HS-27A (cell line): ENCODE measurements at places on chromosomes 4 and X.

GRCh38 chrX:67544281-67545035 is 637 bp downstream of the AR start:
- no peak for DNase-seq

DNA sequence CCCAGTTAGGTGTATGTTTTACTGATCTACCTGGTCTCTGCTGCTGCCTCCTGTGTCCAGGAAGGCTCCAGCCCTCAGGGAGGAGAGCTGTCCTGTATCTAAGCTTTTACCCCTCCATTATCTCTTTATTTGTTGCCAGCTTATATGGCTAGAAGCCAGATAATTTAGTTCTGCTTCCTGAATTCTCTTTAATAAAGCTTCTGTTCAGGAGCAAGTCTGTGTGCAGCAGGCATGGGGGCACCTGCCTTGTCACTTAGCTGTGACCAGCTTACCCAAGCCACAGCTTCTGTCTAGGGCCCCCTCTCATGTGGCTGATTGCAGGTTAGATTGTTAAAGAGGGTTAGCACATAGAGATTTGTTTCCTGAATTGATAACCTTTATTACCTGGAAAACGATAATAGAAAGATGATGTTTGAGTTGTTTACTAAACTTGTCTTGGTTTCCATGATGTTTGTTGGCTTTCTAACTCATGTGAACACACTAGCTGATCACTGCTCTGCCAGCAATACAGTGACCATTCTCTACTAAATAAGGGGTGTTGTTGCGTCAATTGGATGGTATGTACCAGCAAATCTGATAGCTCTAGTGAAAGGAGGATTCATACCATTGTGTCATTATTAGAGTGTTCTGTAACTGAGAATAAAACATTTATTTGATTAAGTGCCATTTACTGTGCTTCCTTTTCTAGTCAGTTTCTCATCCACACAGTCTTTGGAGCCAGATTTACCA is 189.8 kb upstream of the ANK2 start:
- no peak for DNase-seq

DNA sequence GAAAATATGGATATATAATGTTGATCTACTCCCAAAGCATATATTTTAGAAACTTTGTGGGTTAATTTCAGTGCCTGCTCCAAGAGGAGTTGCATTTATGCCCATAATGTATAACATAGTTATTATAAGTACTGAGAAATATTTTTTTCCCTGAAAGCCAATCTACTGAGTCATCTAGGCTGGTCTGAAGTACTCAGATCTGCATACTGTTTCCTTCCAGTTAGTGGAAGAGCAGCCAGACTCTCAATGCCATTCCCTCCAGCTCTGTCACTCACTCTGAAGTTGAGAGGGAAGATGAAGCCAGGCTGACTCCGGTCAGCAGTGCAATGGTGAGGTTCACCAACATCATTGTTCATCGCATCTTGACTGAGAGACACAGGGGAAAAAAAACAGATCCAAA is 505.1 kb downstream of the PPARGC1A start:
- DNase-seq = no peak

DNA sequence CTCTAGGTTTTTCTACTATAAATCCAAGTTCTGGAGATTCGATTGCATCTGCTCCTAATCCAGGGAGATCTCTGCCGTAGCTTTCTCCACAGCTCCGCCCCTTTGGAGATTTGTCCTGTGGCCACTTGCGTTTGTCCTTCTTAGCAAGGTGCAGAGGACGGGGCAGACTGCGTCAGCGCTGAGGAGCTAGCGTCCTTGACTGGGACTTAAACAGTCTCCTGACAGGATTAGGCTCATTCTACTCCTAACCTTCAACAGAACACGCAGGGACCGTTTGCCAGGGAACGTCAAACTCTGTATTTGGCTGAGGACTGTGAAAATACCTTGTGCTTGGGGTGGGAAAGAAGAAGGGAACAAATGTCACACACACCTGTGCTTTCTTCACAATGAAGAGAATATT is 38.6 kb downstream of the SORBS2 start:
- DNase-seq = no peak

DNA sequence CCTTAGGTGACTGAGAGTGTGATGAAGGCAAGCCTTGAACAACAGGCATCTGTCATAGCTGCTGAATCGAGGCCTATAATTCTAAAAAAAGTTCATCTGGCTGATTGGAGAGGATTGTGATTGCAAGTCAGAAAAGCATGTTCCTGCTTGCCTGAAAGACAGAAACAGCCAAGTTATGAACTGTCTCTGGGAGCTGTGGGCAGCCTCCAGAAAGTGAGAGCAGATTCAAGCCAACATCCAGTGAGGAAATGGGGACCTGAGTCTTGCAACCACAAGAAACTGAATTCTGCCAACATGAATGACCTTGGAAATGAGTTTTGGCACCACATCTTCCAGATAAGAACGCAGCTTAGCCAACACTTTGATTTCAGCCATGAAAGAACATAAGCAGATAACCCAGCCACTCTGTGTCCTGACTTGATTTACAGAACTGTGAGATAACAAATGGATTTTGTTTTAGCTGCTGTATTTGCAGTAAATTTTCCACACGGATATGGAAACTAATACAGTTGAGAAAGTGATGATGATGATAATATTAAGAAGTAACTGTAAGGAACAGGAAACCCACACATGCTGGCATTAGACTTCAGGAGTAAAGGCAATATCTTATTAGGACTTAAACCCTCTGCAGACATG is 240.3 kb upstream of the NDST3 start:
- no peak for DNase-seq

- no peak for DNase-seq
Measured at GRCh38 chr4:37542706-37543105, 143.5 kb downstream of the RELL1 start.

DNA sequence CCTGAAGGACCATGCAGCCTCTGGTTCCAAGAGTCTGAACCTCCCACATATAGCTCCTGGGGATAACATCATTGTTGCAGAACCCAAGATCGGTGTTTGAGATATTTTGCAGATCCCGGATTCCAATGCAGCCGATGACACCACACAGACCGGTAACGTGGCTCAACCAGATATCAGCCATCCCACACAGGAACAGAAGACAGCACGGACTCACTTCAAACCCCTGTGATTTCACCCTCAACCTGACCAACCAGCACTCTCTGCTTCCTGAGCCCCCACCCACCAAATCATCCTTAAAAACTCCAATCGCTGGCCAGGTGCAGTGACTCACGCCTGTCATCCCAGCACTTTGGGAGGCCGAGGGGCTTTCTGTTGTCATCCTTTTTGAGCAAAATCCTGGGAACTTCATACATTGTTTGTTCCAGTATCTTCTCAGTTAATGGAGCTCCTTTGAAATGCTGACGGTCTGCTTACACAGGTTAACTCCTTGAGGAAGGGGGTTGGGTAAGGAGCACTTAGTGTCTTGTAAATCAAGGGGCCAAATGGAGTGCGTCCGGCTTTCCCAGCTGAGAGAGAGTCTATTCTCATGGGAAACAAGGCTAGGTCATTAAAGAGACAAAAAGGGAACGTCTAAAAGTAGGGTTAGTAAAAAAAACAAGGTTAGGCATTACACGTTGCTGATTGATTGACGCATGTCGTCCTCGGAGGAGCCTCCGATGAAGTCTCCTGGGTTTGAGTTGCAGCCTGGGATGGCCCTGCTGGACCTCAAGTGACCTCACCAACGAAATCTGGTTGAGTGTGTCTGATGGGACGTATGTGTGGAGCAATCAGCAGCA is 230.4 kb downstream of the CRLF2 start:
- no peak for DNase-seq

DNA sequence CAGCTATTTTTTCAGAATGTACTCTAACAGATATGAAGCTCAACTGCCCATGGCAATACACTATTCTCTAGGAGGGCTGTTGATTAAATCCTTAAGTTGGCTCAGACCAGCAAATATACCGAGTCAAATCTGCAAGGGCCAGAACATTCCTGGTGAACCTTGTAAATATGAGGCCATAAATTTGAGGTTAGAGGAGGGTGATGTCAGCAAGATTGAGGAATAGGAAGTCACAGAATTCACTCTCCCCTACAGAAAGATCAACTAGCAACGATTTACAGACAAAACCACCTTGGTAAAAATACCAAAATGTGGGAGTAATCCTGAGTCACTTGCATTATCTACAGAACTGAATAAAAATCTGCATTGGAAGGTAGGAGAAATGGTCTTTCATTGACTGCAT is 399.3 kb downstream of the GPM6A start:
- DNase-seq = no peak

DNA sequence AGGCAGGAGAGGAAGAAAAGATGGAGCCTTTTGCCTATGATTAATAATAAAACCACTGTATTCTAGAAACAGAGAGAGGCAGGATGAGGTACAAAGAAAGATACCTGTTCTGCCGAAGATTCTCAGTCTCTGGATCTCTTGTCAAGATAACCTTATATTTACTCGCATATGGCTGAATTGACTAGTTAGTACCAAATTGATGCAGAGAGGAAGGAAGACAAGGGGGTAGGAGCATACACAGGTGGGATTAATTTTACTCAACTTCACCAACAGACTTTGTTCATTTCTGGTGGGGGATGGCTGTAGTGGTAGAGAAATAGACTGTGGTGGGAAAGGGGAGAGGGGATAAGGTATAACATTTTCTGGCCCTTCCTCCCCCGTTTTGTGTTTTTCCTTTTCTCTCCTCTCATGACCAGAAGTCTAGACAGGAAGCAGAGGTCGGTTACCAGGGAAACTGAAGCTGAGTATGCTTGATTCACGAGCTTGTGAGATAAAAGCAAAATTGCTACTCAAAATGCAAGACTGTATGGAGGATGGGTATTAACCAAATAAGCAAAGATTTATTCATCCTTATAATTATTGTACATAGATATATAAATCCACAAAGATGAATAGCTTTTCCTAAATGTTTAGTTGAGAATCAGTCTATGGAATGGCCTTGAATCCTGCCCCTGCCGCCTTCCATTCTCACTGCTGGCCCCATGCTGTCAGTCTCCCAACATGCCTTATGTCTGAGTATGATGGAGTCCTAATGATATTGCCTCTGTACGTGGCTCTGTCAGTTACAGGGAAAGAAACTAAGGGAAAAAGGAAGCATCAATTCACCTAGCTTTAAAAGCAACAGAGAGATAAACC is 17.8 kb upstream of the PAGE2B start:
- no peak for DNase-seq

GRCh38 chr4:187444061-187444460 is 551.5 kb upstream of the ZFP42 start:
- DNase-seq = no peak

GRCh38 chrX:13650318-13650717 is 2.6 kb upstream of the TCEANC start:
- DNase-seq = no peak

- DNase-seq = no peak
Measured at GRCh38 chr4:118816538-118817177, 19.3 kb downstream of the SEC24D start.

DNA sequence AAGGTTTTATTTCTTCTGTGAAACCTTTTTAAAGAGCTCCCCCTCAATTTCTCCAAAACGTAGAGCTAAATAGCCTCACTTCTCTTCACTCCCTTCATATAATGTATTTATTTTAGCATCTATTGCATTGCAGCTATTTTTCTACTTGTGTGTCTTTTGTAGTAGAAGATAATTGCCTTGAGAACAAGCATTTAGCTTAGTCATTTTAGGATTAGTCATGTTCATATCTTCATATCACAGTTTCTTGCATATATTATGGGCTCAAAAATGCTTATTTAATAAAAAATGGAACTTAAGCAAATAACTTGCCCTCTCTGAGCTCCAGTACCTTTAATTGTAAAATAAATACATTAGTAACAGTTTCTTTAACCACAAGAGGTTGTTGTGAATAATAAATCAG is 72.1 kb upstream of the SPANXC start:
- DNase-seq = no peak

- DNase-seq = no peak
Measured at GRCh38 chrX:46754586-46755061, 4.3 kb downstream of the SLC9A7 start.

DNA sequence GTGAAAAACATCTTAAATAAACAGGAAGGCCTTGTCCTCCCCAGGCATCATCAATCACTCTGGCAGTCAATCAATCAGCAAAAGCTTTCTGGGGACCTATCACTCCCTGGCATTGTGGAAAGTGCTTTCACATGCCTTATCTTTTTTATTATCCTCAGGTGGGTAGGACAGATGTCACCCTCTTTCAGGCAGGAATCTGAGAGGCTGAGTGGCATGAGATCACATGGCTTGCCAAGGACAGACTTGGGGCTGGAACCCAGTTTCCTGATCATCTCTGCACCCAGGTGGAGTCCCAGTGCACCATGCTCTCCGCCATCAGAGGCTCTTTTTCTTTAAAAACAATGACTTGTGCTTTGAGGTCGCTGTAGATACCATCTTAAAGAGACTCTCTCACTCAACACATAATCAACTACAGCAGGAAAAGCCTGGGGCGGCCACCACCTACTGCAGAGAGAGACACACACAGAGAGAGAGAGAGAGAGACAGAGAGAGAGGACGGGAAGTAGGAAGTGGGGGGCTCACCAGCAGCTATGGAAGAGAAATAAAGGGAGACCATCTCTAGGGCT is 282.7 kb downstream of the PTTG2 start:
- no peak for DNase-seq

GRCh38 chr4:86048426-86048825 is 311.4 kb downstream of the MAPK10 start:
- DNase-seq = no peak

DNA sequence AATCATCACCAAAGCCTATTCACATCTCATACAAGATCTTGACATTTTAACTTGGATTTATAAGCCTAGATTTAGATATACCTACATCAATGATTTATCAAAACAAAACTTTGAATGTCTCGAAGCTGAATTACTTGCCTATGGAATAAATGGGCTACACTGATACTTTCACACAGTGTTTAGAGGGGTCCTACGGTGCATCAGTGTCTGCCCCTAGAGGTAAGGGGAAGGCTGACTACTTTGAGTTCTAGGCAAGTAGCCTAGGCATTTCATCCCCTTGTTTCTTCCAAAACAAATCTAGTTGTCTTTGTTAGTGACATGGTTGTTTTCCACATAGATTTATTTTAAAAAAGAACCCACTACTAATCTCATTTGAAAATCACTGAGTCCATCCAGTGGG is 158.1 kb upstream of the ATOH1 start:
- DNase-seq = no peak

DNA sequence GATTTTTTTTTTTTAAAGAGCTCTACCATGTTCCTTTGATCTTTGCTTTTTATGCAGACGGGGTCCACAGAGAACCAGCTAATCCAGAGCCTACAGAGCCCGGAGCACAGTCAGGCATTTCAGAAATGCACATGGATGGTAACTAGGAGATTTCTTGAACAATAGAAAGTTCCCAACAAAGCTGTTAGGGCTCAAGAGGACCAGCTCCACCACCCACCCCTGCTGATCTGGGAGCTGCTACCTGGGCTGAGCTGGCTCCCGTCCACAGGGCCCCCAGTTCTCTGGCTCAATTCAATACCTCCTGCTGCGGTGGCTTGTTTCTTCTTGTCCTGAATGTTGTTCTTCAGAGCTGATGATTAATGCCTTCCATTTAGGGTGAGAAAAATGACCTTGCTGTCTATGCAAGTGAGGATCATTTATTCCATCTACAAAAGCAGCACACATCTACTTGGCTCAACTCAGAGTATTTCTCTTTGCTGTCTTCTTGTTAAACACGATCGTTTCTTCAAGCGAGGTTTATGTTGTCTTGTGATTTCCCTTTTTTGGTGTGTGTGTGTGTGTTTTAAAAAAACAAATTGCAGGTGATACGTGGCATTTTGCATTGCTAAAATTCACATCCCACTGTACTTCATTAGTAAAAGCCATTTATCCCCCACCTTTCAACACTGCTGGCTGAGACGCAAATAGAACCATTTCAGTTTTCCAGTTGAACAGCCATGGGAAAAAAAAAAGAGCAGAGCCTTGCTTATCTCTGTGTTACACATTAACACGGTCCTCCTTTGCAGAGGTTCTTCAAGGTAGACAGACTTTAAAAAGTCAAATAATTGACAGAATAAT is 31.3 kb downstream of the IGFBP7 start:
- DNase-seq = no peak
